Esophagus squamous epithelium (tissue), 5 donors: ENCODE measurements at places on chromosomes 4 and X. TPM values are rescaled to one million over a fixed set of nuclear protein-coding genes. Genes with fewer than 3 reads are reported as not detected.

DNA sequence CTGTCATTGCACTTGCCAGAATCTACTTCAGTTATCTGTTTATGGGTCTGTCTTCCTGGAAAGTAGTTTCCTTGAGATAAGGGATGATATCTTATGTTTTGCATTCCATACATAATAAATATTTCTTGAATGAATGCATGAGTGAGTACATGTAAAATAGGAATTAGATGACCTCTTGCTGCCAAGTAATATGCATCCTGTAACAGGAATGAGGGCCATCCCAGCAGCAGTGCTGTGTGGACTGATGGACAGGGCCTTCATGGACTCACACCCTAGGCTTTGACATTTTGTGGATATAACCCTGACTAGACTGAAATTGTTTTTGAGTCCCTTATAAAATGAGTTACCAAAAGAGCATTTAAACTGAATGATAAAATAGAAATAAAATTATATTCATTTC, 77.2 kb upstream of the NEIL3 start:
- no peak for DNase-seq

GRCh38 chr4:109760682-109761081, 30.8 kb upstream of the PLA2G12A start:
- no peak for DNase-seq

CABS1 gene
- not detected for total RNA-seq

POLN gene
- 1.1 TPM for total RNA-seq

DNA sequence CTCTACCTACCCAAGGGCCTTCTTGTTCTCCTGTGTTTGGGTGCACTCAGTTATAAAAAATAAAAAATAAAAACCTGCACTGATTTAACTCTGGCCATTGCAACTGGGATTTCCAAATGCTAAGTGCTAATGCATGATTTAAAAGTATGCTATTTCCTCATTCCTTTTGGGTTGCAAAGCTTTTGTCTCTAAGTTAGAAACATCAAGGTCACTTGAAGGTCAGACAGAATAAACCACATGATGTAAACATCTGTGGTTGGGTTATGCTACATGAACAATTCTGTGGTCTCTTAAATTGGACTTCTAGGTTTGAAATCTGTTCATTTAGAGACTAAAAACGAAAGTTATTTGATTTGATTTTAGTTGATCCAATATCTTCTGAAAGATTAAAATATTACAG, 1547.4 kb upstream of the TENM3 start:
- no peak for DNase-seq

DNA sequence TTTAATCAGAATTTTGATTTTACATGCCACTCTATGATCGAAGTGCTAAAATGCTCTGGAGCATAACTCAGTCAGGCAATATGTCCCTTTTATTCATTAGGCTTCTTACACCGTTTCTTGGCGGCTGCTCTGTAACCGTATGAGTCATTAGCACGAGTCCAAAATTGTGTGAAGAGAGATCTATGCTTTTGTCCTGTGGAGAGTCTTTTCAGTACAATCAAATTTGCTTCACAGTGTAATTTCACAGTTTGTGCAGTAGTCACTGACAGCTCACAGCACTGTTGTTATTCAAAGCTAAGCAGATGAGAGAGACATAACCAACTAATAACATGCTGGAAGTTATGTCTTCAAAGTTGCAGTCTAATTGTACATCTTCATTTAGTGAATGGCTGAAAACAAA, 167.8 kb downstream of the PCDH10 start:
- DNase-seq, result no peak

GRCh38 chr4:42570221-42570620, 86.7 kb downstream of the ATP8A1 start:
- DNase-seq, result no peak

DNA sequence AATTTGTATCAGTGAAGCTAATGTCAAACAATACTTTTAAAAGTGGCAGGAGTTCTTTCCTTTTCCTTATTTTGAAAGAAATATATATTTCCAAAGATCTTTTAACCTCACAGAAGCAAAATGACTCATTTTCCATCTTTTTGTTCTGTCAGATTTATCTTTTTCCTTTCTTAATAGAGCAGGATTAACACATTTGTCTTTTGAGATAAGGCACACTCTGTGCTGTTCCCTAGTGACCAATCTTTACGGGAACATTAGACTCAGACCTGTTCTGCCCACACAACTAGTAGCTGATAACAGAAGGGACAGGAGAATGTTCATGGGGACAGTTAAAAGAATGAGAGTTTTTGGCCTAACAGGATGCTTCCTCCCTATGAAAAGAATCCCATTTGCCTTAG, 381.2 kb downstream of the STPG2 start:
- DNase-seq, result no peak

WDFY3 gene
- total RNA-seq, result 70.0 TPM

- DNase-seq, result no peak
Measured at GRCh38 chrX:20382518-20383297, 116.0 kb upstream of the RPS6KA3 start.

ZCCHC18 gene
- total RNA-seq, result 0.22 TPM
